ENCODE measurements at places on chromosomes 13 and 19.
A peak's percentile ranks its signal among the peaks of the same experiment; 100 is the strongest.

DNA sequence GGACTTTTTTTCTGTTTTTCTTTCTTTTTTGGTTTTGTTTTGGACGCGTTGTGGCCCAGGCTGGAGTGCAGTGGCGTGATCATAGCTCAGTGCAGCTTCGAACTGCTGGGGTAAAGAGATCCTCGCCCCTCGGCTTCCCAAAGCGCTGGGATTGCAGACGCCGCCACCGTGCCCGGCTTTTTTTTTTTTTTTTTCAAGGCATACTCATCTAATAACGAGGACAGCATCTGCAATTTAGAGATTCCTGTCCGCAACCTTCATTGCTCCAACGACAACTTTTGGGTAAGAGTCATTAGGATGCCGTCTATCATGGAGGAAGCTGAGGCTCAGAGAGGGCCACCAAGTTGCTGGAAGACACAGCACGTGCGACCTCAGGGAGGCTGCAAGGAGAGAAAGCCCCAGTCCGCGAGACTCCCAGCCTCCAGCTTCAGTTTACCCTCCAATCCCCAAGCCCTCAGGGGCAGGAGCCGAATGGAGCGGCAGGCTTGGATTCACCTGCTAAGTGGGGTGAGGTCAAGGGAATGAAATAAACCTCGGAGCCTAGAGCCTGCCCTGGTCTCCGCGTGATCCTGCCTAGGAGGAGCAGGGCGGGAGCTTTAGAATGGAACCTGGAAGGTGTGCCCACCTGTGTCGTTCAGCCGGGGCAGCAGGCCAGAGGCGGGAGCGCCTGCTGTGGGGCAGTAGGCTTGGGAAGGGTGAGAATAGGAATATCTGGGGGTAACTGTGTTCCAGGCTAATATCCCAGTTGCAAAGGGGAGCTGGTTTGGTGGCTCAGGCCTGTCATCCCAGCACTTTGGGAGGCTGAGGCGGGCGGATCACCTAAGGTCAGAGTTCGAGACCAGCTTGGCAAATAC is 676 bp upstream of the POLRMT start:
- no peak for DNase-seq

GRCh38 chr13:21739771-21740170 is 68.9 kb downstream of the FGF9 start:
- DNase-seq = no peak

DNA sequence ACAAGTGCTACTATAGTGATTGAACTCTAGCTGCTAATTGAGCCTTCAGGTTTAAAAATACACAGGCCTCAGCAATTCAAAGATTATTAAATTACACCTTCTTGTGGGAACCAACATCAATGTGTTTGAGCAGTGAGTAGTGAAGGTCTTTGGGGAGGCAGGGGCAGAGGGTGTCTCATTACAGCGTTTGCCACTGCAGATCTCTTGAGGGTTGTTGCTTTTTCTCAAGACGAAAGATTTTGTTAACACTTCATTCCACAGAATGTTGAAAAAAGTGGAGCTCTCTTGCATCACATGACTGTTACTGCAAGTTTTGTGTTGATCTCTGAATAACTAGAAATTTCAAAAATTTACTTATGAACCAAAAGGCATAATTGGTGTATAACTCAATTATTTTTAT is 253.6 kb downstream of the ATP8A2 start:
- DNase-seq = no peak

DNA sequence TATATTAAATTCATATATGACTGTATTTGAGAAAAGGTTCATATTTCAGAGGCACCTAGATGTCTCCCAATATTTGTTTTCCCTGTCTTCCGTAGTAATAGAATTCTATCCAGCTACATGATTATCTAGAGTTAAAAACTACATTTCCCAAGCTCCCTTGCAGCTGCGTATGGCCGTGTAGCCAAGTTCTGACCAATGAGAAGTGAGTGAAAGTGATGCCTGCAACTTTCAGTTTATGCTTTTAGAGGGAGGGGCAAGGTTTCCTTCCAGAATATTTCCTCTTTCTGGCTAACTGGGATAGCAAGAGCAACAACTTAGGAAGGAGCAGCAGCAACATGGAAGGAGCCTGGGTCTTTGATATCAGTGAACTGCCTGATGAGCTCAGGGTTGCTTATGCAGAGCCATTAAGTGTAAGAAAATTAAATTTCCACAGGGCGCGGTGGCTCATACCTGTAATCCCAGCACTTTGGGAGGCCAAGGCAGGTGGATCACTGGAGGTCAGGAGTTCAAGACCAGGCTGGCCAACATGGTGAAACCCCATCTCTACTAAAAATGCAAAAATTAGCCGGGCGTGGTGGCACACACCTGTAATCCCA is 23.2 kb upstream of the CYP2A13 start:
- DNase-seq = peak; percentile 6

DNA sequence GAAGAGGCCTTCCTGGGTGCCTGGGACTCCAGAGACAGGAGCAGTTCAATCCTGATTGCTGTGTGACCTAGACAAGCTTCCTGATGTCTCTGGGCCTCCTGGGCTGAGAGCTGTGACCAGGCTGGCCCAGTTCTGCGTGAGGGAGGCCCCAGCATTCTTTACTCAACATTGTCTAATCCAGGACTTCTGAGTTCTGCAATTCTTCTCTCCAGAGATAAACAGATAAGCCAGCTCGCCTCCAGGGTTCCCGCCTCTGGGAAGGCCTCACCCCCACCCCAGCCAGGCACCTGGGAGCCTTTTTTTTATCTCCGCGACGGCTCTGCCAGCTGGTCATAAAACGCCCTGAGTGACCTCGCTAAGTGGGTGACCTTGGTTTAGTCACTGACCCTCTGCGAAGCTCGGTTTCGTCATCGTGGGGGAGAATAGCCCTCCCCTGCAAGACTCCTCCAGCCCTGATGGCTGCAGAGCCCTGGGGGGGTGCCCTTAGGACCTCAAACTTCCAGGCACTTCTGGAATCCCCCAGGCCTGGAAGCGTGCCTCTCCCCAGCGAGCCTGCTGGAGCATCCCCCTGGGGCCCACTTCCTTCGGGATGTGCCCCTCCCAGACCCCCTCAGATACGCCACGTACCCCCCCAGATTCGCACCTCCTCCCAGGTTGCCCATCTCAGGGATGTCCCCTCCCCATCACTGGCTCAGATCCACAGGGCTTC is 1.9 kb downstream of the SULT2B1 start:
- no peak for DNase-seq

GRCh38 chr13:77213644-77214043 is 113.2 kb downstream of the MYCBP2 start:
- DNase-seq = no peak

DNA sequence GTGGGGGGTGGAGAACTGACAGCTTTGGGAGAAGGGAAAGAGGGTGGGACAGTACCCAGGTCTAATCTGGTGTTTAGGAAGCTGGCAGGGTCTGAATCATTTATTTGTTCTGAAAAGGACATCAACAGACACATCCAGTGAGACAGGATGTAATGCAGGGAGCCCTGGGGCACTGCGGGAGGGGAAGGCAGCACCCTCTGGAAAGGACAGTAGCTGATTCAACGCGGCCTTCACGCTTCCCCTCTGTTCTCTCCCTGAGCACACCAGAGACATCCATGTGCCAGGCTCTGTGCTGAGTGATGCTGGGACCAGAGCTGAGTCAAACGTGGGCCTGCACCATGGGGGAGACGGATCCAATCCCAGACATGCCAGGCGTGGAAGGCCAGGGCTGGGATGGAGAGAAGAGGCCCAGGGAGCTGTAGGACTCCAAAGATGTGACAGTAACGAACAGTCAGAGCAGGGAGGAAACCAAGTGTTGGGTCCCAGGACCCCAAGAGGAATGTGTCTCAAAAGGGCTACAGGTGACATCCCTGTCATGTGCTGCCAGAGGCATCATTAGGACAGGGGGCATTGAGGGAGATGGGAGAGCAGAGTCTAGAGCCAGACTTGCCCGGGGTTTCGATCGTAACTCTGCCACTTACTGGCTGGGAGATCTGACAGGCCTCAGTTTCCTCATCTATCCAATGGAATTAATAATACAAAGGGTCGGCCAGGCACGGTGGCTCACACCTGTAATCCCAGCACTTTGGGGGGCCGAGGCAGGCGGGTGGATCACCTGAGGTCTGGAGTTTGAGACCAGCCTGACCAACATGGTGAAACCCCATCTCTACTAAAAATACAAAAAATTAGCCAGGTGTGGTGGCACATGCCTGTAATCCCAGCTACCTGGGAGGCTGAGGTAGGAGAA is 1.7 kb downstream of the ETFB start:
- no peak for DNase-seq

DNA sequence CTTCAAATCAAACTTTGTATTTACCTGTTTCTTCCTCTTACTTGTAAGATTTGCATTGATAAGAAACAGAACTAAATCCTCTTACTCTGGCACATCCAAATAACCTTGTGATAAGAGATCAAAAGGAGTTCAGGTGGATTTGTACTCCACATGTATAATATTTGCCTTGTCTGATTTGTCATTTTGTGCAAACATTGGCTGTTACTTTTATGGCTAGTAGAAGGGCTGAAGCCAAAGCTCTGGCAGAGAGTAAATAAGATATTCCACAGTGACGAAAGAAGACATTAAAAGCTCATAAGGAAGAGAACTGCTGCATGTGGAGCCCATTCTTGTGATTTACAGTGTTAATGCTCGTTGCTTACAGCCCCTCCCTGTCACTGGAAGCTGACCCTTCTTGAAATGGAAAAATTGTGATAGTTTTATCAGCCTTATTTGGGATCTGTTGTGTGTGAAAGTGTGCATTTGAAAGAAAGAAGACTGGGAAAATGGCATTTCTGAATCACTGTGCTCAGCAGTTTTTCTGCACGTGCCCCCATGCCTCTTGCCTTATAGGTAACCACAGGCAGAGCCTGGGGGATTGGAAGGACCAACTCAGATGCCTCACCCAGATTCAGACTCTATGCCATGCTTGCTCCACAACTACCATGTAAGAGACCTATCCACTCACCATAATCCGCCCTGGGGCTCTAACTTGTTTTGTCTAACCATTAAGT is 68.2 kb downstream of the OXGR1 start:
- no peak for DNase-seq

DNA sequence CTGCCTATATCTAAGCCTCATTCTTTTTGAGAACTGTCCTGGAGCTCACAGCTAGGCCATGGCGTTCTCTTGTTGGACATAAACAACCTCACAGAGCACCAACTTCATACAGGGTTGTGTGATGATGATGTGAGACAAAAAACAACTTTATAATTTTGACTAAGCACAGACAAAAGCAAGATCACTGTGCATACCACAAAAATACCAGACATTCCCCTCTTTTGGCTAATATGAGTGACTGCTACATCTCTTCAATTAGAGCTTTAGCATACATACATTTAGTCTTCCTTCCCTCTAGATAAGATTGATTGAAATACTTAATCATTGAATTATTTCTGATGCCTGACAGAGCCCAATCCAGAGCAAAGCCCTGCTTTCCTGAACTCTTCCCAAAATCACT is 8.3 kb downstream of the MAB21L1 start:
- DNase-seq = no peak

DNA sequence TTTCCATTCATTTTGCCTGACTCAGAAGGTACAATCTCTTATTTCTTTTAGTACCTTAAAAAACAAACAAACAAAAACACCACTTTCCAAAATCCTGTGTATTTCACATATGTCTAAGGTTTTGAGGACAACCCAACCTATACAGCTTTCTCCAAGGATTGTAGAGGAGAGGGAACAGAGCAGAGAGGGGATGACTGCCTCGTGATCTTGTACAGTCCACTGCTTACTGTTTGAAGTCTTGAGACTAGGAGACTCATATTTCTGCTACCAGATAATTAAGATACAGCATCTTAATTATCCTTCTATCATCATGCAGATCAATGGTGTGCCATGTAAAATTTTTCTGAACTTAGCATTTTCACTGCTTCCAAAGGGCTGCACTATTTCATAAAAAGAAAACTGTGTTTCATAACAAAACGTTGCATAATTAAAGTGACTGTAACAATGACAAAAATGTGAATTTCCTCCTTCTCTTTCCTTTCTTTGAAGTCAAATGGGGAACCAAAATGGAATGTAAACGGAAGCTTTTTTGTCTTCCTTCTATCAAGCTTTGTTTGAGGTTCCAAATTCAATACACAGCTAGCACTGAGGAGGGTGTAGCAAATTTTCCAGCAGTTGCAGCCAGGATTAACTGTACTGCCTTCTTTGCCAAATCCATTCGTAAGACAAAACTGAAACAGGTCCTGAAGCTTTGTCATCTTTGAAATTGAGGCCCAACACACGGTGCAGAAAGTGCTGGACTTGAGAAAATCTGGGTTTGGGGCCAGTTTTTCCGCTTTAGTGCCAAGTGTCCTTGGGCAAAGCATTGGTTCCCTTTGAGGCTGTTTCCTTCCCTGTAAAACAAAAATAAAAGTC is 34.9 kb upstream of the RCBTB2 start:
- DNase-seq = no peak

- no peak for DNase-seq
Measured at GRCh38 chr19:1169921-1170885, 3.9 kb downstream of the SBNO2 start.

DNA sequence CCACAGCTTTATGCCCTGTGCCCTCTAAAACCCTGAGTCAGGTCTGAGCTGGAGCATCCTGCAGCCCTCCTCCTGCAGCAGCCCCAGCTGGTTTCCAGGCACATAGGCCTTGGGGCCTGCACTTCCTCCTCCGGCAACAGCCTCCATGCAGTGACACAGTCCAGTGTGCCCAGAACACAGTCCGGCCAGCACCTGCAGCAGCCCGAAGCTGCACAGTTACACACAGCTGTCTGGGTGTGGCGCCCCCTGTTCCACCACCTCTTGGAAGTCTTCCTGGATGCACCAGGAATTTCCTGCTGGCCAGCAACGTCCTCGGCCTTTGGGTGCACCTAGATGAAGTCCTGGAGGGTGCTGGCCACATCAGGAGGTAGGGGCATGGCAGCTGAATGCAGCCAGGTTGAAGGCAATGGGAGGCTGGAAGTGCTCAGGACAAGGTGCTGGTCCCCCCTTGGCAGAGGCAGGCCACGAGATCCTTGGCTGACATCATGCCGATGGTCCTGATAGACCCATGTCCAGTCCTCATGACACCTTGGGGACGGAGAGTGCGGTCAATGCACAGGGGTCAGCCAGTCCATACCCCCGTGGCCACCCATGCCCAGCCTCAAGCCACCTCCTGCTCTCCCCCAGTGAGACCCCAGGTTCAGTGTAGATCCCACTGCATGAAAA is 27.1 kb upstream of the PARP4 start:
- DNase-seq = no peak

DNA sequence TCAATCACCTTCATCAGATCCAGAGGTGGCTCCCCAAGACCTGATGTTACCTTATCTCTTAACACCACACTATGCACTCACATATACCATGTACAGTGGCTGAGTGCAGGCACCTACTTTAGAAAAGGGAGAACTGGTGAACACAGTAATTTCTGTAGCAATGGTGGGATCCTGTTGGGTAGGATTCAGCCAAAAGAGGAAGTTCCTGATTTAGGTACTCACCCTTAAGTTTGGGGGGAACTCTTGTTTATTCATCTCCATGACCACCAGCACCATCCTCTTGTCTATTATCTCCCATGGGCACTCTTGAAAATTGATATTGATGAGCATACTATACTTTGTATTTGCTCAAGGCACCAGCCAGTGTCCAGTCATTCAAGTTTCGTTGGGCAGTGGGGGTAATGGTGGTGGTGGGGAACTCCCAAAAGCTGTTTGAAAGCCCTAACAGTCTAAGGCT is 324.4 kb downstream of the LMO7 start:
- no peak for DNase-seq

- DNase-seq = no peak
Measured at GRCh38 chr13:98303858-98304257, 126.8 kb upstream of the RNF113B start.

Data from CD4-positive, alpha-beta T cell treated with Interleukin-21 for 1 hour (primary cell).